ENCODE measurements at places on chromosomes 2 and 18.

DNA sequence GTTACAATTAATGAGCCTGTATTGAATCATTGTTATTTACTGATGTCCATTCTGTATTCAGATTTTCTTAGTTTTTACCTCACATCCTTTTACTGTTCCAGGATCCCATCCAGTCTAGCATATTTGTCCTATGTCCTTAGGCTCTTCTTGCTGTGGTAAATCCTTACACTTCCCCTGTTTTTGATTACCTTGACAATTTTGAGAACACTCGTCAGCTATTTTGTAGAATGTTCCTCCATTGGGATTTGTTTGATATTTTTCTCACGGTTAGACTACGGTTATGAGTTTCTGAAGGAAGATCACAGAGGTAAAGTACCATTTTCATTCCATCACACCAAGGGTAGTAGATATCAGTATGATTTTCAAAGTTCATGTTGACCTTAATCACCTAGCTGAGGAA lies 202.3 kb downstream of the AKAIN1 start:
- no peak for DNase-seq

GRCh38 chr2:56077359-56077915 lies 106.4 kb upstream of the CCDC85A start:
- DNase-seq = no peak

- no peak for DNase-seq
These were observed 32.5 kb downstream of the SNED1 start for GRCh38 chr2:241030883-241031282.

DNA sequence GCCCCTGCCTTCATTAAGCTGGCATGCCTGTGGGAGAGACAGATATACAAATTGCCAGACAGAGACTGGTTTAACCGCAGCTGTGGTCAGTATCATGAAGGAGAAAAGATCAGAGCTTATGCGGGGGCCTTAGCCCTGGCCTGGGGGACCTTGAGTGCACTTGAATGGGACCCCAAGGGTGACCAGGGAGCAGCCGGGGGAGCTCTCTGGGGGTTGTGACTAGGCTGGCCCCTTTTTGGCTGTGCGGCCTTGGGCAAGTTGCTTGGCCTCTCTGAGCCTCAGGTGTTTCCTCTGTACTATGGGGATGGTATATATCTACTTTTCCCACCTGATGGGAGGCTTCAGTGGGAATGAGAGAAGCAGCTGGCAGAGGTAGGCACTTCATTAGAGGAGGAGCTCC lies 35.7 kb downstream of the INHBB start:
- no peak for DNase-seq

DNA sequence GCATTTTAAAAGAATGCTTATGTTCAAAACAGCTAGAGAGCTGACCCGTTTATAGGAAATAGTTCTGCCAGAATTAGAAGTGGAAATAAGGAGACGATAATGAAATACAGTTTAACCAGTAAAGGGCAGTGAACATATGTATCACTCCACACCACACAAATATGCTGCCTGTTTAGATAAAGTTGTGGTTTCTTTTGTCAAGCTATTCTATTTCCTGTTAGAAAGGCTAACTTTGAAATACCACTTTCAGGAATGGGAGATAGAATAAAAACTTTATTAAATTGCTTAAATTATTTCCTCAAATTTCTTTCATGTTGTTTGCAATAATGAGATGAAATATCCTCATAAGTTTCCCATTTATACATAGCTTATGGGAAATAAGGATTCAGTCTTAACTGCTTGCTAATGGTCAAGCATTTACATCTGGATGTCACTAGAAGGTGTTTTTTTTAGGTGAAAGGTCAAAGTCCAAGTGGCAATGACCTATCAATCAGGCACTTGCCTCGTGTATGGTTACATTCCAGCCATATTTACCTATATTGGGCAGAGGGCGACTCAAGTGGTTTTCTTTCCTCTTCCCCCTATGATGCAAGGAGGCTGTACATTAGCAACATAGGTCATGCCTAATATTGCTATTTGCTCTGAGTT lies 148.9 kb downstream of the ZEB2 start:
- DNase-seq = no peak

DNA sequence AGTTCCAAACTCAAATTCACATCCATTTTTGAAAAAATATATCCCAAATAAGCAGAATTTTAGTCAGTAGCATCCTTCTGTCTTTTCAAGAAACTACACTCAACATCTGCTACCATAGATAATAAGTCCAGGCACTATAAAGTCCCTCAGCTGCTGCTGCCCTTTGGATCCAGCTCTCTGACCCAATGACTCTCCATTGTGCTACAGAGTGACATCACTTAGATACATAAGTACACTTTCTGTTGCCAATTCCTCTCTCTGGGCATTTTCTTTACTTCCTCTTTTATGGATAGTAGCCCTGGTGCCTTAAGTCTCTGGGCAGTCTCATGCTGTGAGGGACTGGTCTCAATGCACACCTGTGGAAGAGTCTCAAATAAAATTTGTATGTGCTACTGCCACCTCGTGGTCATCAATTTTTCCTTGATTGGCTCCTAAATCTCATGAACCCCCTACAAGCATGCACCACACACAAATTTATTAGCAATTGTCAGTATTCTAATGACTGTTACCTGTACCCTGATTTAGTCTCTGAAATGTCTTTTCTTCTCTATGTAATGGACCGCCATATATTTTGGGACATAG lies 219.2 kb downstream of the LRP1B start:
- DNase-seq = no peak

GRCh38 chr2:230217424-230217823 lies 2.4 kb downstream of the SP110 start:
- no peak for DNase-seq

GRCh38 chr2:173676647-173677046 lies 288.5 kb downstream of the SP3 start:
- no peak for DNase-seq

DNA sequence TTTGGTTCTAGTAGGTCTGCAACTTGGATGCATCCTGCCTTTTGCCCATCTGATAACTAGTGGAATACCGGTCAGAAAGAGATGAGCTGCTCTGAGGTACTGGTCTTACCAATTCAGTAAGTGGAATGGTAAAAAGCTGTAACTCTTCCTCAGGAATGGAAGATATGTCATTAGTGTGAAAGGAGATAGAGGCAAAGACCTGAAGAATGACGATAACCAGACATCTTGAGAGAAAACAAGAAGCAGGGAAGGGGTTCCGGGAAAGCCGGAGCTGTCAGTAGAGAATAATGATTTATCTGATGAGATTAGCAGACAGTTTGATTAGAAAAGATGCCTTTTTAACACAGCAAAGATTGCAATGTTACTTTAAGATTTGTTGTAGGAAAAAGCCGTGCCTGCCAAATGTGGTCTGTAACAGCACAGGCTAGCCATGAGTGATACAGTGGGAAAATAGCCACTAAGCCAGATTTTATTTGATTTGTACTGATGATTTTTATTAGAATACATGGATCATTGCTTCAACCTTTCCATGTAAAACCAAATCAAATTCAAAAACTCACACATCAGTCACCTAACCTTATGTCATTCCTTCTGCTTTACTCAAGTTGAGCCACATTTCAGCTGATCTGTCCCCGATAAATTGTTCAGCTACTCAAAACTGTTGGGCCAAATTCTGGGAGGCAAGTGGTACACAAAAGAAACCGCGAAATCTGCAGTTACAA lies 110.0 kb downstream of the TCF4 start:
- DNase-seq = no peak

DNA sequence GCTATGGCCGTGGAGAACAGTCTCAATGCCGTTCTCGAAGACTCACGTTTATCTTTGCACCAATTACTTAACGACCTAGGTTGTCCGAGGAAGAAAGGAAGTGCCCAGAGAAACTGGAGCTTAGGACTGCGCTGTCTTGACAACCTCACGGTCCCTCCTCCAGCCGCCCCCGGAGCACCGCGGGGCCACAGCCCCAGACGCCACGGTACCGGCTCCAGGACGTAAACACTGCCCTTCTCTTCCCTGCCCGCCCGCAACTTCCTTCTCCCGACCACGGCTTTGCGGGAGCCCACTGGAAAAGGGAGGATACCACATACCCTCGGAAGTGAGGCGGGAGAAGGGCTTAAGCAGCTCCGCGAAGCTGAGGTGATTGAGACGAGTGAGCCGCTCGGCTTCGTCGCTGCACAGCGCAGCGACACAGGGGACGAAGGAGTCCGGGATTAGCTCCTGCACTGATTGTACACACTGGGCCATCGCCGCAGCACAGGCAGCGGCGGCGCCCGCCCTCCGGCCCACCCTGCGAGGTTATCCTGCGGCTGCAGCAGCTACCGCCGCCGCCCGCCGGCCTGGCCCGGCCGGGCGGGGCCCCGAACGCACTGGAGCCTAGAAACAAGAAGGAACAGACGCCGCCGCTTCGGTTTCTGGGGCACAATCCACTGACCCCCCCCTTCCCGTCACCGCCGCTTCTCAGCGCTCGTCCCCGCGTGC lies 483 bp downstream of the TRAPPC8 start:
- DNase-seq = no peak

GRCh38 chr2:216777637-216778273 lies 82.1 kb downstream of the TNP1 start:
- peak; percentile 4 for DNase-seq

DNA sequence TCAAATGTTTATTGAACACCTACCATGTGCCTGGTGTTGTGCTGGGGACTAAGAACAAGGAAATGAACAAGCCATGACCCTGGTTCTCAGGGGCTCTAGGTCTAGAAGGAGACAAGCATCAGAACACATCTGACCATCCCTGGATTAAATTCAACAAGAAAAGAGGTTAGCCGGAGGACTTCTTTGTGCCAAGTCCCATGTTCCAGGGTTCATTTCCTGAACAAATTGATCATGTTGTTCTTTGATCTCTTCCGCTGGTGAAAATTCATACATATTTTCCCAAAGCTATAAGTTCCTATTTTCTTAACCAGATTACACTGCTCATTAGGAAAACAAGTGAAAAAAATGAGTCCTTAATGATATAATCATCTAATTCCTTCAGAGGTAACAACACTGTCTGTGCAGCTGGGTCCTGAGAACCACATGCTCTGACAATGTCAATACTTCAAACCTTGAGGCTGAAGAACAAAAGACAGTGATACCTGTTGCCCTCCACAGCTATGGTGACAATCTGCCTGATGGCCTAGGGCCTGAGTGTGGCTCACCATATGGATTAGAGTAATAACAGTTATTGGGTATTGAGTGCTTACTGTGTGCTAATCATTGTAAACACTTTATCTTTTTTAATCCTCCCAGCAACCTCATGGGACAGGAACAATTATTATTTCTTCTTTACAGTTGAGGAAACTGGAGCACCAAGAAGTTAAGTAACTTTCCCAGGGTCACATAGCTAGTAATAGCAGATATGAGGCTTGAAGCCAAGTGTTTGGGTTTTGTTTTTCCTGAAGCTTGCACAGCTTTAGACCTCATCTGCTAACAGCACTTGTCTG lies 24.6 kb upstream of the INO80C start:
- no peak for DNase-seq

DNA sequence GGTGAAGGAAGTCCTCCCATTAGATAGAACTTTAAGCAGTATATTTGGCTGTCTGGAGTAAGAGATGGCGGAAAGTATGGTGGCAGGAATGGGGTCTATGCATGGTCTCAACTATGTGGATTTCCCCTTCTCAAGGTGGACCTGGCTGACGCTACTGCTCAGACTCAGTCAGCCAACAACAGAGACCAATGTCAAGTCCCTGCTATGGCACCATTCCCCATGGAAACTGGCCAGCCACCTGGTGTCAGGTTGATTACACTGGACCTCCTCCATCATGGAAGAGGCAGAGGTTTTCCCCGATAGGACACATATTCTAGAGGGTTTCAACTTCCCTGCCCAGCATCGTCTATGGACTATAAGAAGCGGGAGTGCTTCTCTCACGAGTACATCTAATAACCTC lies 8.6 kb upstream of the FAHD2A start:
- no peak for DNase-seq

DNA sequence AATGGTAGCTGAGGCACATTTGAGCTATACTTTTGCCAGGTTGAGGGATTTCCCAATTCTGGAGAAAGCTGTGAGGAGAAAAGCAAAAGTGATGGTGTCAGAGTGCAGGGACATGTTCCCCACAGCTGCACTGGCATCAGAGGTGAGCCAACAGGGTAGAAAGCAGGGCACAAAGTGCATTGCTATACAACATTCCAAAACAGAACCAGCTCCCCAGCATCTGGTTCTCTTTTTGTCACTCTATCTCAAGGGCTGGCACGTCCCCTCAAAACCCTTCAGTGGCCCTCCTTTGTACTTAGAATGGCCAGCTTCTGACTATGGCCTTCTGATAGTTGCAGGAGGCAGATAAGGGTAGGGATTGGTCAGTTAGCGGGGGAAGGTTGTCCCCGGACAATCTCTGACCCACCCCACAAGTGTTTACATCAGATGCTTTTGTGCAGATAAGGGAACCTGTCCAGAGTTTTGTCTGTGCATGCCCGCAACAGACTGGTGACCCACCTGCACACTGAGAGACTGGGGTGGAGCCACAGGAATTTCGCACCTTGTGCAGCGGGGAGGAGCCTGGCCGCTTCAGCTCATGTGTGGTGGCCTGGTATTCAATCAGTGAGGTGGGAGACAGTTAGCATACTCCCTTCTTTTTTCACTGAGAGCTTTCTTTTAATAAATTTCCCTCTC lies 31.0 kb upstream of the TMEM17 start:
- no peak for DNase-seq

GRCh38 chr2:174635015-174635593 lies 37.5 kb upstream of the WIPF1 start:
- DNase-seq = no peak

DNA sequence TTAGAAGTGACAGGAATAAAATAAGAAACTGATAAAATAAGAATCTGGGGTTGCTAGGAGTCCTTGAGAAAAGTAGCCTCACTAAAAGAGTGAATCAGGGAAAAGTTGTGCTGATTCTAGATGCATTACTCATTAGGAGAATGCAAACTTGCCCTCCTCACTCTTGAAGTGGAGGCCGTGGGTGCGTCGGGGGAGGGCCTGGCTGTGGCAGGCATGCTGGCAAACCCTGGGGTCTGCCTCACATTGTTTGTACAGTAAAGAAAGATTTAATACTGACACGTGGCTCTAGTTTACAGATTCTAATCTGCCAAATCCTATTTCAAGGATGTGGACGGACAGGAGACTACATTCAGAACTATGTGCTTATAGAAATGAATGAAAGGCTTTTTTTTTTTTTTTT lies 41.9 kb downstream of the TANC1 start:
- no peak for DNase-seq

DNA sequence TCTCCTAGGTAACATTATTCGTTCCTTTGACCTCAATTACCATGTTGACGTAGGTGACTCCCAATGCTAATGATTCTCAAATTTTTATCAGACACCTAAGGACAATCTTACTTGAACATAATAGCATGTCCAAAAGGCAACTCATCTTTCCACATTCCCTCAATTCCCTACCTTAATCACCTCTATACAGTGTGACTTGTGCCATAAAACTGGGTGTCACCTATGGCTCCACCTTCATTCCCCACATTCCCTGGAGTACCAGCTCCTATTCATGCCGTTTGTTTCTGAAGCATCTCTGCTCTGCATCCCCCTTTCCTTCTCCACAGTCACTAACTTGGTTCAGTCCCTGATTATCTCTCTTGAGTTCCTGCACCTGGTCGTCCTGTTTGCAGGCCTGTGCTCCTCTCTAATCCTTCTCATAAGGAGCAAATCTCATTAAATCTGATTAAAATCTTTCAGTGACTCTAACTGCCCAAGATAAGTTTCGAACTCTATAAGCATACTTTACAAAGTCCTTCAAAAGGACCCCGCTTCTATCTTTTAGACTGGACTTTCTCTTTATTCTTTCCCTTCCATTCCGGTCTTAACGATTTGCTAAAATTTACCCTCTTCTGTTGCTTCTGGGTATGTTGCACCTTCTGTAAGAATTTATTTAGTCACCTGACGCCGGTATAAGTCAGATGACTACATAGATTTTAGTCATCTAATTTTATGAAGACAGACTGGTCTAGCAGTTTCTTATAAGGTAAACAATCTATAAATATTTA lies 128.7 kb downstream of the OSBPL1A start:
- DNase-seq = no peak

Measured in CD4-positive, alpha-beta T cell treated with Interleukin-10 for 1 hour (primary cell).